Astrocyte of the cerebellum (primary cell): ENCODE measurements at places on chromosomes 4 and X.
A peak's percentile ranks its signal among the peaks of the same experiment; 100 is the strongest.

GRCh38 chrX:31320740-31321139 lies 248.9 kb upstream of the FTHL17 start:
- DNase-seq, result no peak

DNA sequence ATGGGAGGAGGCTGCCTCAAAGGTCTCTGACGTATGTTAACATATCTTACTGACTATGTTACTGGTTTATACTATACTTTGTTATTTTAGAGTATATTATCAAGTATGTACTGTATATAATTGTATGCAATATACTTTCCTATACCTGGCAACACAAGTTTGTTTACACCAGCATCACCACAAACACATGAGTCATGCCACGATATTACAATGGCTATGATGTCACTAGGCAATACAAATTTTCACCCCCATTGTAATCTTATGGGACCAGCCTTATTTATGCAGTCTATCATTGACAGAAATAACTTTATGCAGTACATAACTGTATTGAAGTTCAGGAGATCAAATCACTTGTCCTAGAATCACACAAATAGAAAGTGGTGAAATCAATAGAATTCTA lies 329.9 kb upstream of the SLC7A11 start:
- DNase-seq, result no peak

DNA sequence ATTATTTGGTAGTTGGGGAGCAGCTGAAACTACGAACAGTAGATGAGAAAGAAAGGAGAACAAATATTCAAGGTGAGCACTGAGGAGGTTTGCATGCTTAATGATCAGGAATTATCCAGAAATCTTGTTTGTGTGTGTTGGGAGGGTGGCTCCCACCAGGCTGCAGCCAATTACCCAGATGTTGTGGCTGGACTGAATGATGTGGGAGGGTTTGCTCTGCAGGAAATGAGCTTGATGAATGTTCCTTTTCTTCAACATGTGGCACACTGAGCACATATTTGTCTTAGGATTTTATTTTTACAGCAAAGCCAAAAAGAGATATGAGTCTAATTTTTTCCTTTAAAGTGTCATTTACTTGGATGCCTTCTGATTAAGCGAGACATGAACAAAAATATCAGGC lies 48.3 kb upstream of the AMOT start:
- DNase-seq, result no peak

DNA sequence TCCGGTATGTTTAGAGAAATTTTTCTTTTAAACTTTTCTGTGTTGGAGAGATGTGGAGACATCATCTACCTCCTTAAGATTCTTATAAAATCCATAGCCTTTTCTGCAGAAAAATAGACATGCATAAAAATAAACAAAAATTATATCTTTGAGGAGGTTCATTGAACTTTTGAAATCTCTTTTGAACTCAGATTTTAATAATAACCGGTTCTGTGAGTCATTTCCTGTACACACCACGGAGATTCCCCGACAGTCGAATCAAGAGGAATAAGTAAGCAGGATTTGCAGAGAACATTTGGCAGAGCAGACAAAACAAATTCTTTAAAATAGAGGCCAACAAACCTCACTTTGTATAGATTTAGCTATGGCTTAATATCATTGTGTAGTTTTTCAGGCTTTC lies 918.7 kb upstream of the POU3F4 start:
- DNase-seq, result peak; percentile 23

DNA sequence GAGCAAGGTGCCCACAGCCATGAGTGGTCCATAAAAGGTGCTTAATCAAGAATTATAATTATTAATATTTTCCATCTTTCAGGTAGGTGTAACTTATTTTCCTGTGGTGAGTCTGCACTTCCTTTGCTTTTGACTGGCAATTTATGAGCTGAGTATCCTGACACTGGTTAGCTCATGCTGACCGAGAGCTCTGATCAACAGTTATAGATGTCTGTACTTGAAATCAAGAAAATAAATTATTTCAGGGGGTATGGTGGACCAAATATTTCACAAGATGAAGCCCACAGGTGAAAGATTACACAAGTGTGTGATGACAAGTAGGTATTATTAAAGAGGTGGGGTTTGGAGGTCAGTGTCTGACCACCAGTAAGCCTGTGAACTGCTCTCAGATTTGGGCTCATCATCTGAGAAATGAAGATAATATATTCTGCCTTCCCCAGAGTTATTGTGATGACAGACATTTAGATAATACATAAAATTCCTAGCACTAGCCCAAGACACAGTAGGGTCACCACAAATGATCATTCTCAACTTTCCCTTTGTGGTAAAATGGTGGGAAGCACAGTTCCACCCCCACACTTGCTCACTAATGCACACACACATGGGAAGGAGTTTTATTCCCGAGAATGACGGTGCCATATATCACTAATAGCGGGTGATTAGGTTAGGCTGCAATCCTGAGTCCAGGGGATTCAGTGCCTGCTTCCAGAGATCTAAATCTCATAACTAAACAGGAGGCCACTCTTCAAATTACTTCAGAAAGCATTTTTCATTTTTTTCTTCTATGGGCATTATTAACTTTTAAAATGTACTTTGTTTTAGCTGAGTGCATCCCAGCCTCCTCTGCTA lies 34.0 kb upstream of the PACRGL start:
- DNase-seq, result no peak

- no peak for DNase-seq
Measured at GRCh38 chrX:75887833-75888232, 102.8 kb upstream of the MAGEE2 start.
